ENCODE measurements at places on chromosomes 13 and 19.
A peak's percentile ranks its signal among the peaks of the same experiment; 100 is the strongest.

DNA sequence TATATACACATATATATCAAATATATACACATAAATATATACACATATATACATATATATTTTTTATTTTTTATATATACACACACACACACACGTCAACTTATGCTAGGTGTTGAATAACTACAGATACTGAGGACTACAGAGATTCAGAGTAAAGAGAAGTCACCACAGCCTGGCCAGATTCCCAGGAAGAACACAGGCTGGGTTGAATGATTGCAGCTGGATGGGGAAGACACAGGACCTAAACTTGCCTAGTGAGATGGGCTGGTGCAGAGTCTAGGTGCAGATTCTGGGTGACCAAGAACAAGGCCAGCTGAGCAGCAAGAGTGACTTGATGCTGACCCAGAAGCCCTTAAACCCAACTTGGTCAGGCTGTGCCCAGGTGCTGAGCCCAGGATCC is 241.3 kb downstream of the KCTD12 start:
- DNase-seq = no peak

GRCh38 chr19:17035842-17036424 is 9.3 kb upstream of the CPAMD8 start:
- no peak for DNase-seq

GRCh38 chr13:36919833-36920615 is at the start of gene SMAD9:
Gene SMAD9, minus strand, starts transcription at chr13:36920238. Its CDS starts 40,549 bp downstream, at chr13:36879689.
- peak; percentile 8 for DNase-seq

DNA sequence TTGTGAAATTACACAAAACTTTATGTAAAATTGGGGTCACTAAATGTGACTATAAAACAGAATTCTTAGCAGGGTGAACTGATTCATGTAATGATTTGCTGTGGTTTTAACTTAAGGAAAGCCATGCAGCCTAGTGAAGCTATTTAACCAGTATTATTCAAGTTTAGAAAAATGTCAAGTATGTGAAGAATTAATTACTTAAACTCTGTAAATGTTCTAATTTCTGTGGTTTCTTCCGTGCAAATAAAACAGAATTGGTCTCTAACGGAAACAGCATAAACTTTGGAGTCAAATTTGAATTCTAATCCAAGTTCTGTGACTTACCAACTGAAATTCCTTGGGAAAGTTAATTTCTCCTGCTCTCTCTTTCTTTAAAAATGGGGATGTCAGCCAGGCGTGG is 13.3 kb downstream of the CDC16 start:
- DNase-seq = no peak

DNA sequence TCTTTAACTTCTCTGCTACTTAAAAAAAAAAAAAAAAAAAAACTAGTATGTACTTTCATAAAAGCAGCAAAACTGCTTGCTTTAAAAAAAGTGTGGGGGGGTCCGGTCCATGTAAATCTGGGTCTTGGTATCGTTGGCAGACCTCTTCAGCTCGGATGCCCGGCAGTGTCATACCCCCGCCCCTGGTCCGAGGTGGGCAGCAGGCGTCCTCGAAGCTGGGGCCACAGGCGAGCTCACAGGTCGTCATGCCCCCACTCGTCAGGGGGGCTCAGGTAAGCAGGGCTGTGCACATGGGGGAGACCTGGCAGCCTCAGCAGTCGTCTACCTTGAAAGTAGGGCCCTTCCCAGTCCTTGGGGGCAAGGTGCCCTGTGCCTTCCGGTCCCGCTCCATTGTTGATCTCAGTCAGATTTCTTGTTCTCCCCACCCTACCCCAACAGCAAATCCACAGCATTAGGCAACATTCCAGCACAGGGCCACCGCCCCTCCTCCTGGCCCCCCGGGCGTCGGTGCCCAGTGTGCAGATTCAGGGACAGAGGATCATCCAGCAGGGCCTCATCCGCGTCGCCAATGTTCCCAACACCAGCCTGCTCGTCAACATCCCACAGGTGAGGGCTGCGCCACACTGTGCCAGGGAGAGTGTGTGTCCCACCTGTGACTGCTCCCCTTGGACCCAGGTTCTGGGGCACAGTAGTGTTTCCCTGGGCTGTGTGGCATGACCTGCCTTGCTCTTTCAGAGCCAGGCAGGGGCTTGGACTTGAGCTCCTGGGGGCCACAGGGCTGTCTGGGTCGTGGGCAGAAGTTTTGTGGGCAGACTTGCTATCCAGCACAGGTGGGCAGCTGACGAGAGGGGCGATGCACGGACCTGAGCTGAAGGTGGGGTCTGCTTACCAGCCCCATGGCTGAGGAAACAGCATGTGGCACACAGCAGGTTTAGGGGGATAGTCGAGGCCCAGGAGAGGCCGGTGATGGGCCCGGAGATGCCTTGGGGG is 19.4 kb downstream of the TSSK6 start:
- DNase-seq = no peak

DNA sequence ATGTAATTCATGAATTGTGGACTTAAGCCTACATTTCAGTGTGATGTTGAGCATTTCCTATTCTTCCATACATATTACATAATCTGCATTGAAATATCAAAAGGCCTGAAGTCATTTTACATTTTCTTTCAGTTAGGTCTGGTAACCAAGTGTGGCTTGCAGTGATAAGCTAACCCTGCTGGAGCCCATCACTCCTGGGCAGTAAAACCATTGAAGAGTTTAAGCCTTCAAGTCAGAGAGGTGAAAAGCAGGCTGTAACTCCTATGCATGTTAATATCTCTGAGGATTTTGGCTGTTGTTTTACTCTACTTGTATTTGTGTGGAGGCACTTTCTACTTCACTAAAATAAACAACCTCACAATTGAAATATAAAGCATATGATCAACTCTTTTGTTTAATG is 248.8 kb downstream of the SLITRK5 start:
- DNase-seq = no peak

DNA sequence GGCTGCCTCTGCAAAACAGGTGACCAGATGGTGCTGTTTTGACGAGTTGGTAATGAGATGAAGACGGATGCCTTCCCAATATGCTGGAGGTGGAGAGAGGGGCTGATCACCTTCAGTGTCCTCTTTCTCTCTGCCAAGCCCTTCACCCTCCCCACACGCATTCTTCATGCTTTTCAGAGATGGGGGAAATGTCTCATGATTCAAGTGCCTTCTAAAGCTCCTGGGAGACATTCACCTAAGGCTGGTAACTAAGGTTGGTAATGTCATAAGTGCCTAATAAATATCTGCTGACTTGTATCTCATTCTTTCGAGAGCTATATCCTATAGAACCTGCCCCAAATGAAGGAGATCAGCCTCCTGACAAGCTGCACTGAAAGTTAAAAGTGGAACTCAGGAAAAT is 86.2 kb upstream of the MBNL2 start:
- no peak for DNase-seq

DNA sequence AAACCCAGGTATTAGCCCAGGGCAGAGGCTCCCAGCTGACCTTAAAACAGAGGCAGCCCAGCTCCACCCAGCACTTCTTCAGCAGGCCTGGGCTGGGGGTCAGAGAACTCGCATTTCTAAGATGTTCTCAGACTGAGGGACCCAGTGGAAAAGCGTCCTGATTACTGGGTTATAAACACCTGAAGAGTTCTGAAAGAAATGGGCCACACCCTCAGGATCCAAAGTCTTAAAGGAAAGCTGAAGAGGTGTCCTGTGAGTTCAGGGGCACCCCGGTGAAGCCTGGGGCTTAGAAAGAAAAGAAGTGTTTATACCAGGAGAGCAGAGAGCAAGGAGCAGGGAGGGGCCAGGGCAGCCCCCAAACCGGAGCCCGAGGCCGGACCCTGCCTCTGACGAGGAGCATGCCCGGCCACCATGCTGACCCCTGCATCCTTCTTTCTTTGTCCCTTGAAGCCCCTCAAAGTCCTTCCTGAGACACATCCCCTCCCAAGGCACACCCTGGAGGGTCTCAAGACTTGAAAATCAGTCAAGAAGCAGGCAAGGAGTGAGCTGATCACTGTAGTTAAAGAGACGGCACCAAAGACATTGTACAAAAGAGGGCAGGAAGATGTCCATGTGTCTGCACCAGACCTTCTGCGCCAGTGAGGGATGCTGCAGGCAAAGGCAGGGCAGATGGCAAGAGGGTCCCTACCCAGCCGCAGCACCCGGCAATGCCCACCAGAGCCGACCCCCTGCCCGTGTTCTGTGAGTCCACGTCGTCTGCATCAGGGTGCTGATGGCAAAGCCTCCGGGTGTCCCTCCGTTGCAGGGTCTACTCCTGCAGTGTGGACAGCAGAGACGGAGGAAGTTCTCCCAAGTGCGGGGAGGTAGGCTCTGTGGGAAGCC is 10.6 kb upstream of the RAB20 start:
- no peak for DNase-seq

DNA sequence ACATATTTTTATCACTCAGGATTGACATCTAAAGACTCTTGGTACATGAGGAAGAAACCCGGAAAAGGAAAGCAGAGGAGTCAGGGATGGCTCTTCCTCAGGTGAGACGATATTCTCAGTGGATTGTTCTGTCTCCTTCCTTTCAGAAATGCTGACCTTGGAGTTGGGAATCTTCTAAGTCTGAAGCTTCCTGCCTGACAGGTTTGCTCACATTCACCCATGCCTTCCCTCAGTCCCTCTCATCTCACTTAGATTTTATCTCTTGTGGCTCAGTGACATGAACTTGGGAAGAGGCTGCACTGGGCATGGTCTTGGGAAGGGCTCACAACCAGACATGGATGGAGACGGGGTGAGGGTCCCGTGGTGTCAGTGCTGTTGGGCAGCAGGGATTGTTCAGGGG is 6.7 kb downstream of the ZNF525 start:
- no peak for DNase-seq

- DNase-seq = no peak
These were observed 350.6 kb downstream of the ZNF536 start for GRCh38 chr19:30722761-30723160.

- DNase-seq = no peak
These were observed 11.5 kb downstream of the BEST2 start for GRCh38 chr19:12763100-12763499.

- no peak for DNase-seq
These were observed 1.4 kb downstream of the NPAS1 start for GRCh38 chr19:47020992-47021496.

- DNase-seq = no peak
These were observed at the start of gene TUBA3C for GRCh38 chr13:19181621-19182485. Gene TUBA3C, minus strand, starts transcription at chr13:19181824. Its CDS starts 77 bp downstream, at chr13:19181747.

- DNase-seq = no peak
These were observed 35.5 kb upstream of the KLF12 start for GRCh38 chr13:74169676-74170075.

- peak; percentile 97 for DNase-seq
These were observed 1.4 kb downstream of the PLPP2 start for GRCh38 chr19:289651-290371.

DNA sequence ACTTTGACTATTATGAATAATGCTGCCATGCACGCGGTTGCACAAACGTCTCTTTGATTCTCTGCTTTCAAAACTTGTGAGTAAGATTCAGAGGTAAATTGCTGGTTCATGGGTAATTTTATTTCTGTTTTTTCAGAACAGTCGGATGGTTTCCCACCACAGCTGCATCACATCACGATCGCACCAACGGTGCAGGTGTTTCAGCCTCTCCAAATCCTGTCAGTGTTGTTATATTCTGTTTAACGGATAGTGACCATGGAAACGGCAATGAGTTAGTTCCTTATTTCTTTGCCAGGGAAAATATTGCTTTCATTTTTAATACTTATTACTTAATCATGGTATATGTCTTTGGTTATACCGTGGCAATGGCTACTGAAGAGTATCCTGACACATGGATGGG is 19.1 kb upstream of the ZNF835 start:
- DNase-seq = no peak

DNA sequence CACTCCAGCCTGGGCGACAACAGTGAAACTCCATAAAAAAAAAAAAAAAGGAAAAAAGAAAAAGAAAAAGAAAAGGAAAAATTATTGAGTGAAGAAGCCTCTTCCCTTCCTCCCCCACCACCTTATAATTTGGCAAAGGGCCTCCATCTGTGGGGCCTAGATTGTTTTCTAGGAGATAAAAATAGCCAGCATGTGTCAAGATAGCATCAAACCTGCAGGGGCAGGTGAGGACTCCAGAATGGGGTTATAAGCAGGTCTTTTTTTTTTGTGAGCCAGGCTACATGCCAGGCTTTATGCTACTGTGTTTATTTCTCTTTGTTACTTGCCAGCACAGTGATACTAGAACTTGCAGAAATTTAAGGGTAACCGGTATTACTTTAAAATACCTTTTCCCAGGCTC is 11.7 kb upstream of the TRIM13 start:
- DNase-seq = no peak

DNA sequence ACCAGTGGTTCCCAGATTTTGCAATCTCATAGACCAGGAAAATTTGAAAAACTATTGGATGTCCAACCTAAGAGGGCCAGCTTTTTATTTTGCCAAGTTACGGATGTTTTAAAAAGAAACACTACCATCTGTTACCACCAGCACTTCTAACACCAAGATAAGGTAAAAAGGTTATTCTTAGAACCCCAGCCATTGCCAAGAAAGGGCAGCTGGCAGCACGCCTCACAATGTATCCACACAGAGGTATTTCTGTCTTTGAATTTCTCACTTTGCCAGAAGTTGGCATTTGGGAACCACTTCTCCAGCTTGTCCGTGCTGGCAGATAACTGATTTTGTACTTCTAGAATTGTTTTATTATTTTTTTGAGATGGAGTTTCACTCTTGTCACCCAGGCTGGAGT is 28.7 kb downstream of the CAPN12 start:
- DNase-seq = no peak

- DNase-seq = no peak
These were observed 275.8 kb upstream of the SOX1 start for GRCh38 chr13:111791131-111791530.

DNA sequence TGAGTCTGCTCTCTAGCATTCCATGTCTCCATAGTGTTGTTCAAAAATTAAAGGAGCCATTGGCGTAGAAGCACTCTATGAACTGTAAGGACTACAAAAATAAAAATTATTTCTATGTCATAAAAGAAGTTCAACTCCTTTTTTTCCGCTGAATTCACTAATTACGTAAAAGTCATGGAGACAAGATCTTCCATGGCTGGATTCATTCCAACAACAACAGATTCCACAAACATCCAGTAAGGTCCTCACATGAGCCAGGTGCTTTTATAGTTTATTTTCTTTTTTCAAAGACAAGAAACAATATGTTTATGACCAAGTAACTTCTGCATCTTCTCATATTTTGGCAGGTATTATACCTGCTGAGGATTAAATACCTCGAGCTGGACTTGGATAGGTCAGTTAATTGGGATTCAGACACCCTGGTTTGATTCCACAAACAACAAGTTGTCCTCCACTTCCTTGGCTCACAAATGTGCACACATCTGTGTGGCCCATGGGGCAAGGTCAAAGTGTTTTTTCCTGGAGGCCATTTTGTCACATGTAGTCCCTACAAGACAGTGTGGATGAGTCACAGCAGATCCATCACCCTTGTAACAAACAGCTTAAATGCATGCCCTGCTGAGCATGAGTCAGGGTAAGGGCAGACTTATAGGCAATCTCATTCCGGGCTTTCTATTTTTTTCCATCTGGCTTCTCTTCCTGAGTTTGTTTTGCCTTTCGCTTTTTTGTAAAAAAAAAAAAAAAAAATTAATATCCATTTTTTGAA is 475.6 kb downstream of the COG6 start:
- DNase-seq = peak; percentile 39

Measured in H54 (cell line).